CD4-positive, alpha-beta T cell treated with Interleukin-6 at 100 ng/mL for 8 hours (primary cell): ENCODE measurements at places on chromosomes 3 and 15.

GRCh38 chr15:25705433-25706115 lies 157.6 kb downstream of the ATP10A start:
- DNase-seq = no peak

DNA sequence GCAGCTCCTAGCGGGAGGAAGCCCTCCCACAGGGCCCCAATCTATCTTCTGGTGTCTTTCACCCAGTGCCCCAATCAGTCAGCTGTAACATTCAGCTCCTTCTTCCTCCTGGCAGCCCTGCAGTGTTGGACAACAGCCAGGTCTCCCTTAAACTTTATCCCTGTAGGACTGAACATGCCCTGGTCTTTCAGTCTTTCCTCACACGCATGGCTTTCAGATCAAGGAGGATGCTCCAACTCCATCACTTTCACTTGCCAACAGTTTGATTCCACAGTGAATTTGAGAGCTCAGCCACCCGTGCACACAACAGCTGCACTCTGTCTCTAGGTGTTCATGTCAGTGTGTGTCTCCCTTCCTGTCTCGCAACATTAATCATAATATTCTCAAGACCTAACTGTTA lies 28.5 kb upstream of the LRRC34 start:
- no peak for DNase-seq

DNA sequence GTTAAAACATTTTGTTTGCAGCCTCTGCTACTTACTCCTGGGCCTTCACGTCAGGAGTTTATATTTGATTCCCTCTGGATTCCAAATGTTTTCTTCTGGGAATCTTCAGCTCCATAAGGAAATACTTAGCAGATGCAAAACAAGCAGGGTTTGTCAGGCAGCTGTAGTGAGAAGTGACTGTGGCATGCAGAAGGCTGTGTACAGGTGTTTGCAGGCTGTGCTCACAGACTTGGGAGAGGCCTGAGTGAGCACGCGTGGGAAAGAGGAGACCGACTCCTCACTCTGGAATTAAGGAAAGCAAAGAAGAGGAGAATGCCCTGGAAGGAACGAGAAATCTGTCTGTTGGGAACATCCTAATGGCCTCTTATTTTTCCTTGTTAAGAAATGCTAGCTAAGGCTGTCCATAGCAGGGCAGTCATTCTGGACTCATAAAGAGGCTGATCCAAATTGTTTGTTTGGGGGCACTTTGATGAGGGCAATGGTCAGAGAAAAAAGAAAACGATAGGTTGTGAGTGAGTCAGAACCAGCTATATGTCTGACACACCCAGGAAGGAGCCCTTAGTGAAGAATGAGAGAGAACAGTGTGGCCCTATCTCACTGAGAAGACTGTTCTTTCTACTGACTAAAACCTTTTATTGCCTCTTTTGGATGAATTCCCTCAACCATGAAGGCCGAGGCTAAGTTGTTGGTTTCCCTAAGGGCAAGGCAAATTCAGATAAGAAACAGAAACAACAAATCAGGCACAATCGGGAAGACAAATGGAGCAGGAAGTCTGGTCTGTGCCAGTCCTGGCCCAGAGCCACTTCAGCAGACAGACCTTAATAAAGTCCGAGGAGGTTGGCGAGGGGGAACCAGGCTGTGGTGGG lies 82.6 kb downstream of the TGFBR2 start:
- DNase-seq = no peak

- DNase-seq = no peak
Measured at GRCh38 chr3:126998728-126999127, 15.8 kb downstream of the PLXNA1 start.

GRCh38 chr15:66719471-66719870 lies 17.4 kb downstream of the SMAD6 start:
- DNase-seq = no peak

- DNase-seq = peak; percentile 14
Measured at GRCh38 chr3:67018105-67018788, 20.1 kb downstream of the KBTBD8 start.

GRCh38 chr15:43789409-43789808 lies 2.7 kb upstream of the SERF2 start:
- DNase-seq = no peak

- DNase-seq = no peak
Measured at GRCh38 chr3:173529062-173529711, 131.6 kb downstream of the NLGN1 start.

DNA sequence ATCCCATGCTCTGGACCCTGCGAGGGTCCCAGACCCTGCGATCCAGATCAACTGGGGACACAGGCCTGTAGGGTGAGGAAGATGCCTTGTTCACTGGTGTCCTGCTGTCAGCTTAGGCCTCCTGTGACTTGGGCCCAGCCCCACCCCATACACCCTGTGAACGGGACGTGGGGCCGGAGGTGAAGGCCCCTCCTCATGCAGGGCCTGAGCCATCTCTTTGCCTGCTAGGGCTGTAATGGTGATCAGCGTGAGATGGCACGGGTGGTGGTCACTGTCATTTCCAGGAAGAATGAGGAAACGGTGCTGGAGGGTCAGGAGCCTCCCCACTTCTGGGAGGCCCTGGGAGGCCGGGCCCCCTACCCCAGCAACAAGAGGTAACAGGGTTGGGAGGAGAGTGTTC lies 12.4 kb downstream of the VILL start:
- DNase-seq = no peak

DNA sequence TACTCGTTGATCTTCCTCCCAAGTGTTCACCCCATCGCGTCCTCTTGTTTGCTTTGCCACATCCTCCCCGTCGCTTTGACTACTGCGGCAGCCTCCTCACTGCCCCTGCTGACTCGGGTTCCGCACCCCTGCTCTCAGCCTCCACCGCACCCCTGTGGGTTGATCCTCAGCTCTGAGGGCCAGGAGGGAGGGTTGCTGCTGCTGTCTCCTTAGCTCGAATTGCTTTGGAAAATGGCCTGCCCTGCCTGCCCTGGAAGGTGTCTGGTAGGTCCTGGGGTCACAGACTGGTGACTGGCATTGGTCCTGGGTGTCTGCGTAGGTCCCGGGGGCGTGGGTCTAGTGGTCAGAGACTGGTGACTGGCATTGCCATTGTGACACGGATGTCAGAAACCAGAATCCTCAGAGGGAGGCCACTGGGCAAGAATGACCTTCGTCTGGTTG lies 9.4 kb downstream of the MUC4 start:
- peak; percentile 41 for DNase-seq

DNA sequence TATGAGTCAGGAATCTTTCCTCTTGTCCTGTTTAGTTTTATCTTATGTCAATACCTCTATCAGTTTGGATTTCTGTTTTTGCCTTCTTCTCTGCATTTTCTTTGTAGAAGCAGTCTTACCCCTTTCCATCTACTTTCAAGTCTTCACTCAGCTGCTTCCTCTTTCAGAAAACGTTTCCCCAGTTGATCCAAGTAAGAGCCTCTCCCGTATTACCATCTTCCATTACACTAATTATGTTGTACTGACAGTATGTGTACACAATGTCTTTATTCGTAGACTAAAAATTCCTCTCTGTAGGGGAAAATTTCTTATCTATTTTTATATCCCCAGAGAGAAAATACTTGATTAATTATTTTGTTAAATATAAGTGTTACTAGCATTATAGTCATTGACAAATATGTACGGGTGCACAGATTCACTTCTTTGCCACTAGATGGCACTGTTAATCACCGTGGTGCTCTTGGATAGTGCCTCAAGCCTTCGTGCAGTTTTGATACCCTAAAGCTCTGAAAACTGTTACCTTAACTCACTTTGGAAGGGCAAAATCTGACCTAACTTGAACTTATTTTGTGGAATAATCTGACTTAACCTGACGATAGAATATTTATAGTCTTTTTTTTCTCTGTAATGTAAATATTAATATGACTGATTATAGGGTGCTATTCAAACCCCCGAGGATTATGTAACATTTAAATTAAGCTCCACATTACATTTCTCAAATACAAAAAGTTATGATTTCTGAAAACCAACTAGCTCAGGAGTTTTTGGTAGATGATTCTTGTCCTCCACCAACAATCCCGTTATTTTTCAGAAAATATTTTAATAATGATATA lies 74.2 kb upstream of the POU1F1 start:
- peak; percentile 49 for DNase-seq

DNA sequence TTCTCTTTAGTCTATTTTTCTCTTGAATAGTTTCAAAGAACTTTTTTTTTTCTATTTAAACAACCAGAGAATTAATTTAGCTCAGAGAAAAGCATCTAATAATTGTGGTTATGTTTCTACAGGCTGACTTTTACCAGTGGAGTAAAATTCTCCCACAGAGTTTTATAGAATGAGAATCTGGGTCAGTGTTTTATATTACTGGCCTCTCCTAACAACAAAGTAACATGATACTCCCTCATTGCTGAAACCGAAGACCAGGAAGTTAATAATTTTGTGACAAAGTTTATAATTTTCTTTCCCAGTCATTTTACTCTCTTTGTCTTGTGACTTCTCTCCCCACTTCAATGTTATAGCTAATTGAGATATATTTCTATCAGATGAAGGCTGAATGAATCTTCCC lies 946.9 kb downstream of the EPHA3 start:
- no peak for DNase-seq

GRCh38 chr15:57421551-57421950 lies 45.2 kb downstream of the CGNL1 start:
- no peak for DNase-seq

DNA sequence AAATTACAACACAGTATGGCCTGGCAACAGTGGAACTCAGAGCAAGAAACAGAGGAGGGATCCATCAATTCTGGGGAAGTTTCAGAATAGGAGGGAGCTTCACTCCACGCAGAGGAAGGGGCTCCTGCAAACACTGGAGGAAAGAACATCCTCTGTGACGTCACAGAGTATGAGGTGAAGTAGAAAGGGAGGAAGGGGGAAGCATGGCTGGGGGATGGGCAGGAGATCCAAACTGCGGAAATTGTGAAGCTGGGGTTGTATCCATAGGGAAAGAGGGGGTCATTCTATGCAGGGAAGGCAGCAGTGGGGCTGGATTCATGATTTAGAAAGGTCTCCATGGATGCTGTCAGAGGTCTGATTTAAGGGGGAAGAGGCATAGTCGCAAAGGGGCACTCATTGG lies 8.3 kb upstream of the SCN10A start:
- DNase-seq = no peak

DNA sequence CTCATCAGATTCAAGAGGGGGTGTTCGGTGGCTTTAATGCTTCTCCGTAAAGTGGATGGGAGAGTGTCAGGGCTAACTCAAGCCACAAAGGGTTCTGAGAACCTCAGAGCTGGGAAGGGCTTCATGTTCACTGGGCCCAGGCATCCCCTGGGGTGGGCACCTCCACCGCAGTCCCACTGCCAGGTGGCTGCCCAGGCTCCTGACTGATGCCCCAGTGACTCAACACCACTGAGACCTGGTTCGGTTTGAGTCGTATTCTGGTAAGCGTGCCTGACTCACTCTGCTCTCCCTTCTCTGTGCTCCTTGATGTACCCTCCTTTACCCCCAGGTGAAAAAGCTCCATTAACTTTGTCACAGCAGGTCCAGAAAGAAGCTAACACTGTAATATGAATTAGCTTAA lies 304.6 kb downstream of the RPLP1 start:
- peak; percentile 32 for DNase-seq

GRCh38 chr3:26104851-26105251 lies 315.0 kb downstream of the OXSM start:
- DNase-seq = no peak

DNA sequence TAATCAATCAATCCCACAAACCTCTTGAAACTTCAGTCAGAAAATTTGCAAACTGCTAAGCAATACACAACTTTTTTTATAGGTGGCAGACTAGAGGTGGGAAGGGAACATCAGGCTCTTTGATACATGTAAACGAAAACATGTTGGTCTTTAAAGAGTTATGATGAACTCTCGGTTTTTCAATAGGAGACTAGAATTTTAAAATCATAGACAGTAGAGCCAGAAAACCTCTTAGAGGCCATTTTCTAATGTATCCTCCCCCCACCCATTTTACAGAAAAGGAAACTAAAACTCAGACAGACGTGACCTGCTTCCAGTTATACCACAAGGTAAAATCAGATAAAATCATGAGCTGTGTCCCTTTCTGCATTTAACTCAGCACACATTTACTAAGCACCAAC lies 179.1 kb upstream of the LPP start:
- DNase-seq = peak; percentile 43

GRCh38 chr15:82130248-82130647 lies 84.4 kb upstream of the MEX3B start:
- DNase-seq = no peak

- DNase-seq = no peak
Measured at GRCh38 chr3:162391301-162391700, 894.7 kb downstream of the OTOL1 start.

DNA sequence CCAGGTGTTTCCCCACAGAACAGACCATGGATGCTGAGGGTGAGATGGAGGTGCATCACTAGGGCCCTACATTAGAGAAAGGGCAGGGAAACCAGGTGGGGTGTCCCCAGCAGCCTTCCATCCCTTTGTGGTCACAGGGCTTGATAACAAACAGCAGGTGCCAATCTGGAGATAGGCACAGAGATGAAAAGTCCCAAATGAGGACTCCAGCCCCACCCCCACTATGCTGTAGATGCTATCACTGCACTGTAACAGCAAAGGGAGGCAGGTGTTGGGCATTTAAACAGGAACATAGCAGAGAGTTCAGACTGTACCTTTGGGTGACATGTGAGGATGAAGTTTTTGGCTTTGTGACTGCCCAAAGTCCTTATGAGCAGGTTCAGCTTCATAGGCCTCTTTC lies 21.4 kb downstream of the IL20RB start:
- DNase-seq = no peak

GRCh38 chr15:47744496-47744895 lies 27.2 kb downstream of the SEMA6D start:
- no peak for DNase-seq
